ENCODE measurements at places on chromosomes 5 and 9.

DNA sequence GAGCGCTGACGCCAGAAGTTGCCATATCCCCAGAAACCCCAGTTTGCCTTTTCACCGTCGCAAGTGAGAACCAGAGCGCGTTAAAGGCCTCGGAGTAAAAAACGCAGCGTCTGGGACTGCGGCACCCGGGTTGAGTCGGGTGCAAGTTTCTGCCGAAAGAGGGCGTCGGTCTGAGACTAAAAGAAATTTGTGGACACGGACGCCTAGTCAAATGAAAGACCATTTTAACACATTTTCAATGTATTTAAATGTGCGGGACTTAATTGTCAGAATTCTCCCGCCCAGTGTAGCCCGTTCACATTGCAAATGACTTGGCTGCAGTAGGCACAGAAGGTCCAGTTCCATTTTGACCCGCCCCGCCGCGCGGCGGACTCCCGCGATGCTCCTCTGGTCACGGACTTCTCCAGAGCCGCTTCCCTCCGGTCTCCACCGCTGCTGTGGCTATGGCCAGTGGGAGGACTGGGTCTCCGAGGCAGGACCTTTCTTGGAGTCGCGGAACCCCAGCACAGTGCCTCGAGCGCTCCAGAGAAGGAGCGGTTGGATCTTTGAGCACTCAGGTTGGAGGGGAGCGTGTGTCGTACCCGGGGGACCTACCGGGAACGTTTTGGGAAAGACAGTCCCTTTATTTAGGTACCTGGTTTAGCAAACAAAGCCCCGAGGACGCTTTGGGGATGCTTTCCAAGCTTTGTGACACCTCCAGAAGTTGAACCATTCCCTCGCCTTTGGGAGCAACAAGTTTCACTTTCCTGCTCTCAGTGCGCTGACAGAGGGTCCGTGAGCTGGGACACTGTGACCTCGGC lies 1.2 kb upstream of the NPR3 start:
- peak; percentile 59 for DNase-seq

- no peak for DNase-seq
These were observed 12.9 kb downstream of the ADRA1B start for GRCh38 chr5:159929176-159929575.

GRCh38 chr9:136578915-136579649 lies 33.2 kb upstream of the NOTCH1 start:
- no peak for DNase-seq

- no peak for DNase-seq
These were observed 91.6 kb downstream of the CARTPT start for GRCh38 chr5:71810471-71811195.

DNA sequence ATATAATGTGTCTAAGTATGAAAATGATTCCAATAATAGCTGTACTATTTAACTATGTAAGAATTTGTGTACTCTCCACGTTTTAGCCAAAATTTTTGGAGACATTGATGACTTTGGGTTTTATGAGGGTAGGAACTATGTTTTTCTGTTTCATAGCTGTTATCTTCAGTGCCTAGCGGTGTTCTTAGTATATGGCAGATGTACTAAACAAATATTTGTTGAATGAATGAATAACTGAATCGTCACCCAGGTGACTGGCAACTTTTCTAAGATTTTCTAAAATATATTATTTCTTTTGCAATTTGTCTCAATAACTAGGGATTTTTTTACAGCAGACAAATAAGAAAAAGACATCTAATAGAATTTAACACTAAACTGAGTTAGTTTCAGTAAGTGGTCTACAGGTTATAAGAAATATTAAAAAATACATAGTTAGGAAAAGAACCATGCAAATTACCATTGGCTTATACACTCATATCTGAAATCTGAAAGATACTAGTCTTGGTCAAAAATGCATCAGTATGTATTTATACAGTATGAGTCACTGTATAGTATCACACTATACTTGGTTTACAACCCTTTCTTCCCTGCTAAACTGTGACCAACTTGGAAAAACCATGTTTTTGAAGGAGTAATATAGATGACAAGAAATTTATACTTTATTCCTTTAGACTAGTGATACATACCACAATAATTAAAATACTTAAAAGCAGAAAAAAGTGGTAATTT lies 10.5 kb upstream of the ERCC6L2 start:
- DNase-seq: no peak

- no peak for DNase-seq
These were observed 31.1 kb downstream of the TUT7 start for GRCh38 chr9:86322973-86323644.

Measured in NCI-H774 (cell line).